NAMALWA (cell line): ENCODE measurements at places on chromosomes 7 and 10.

DNA sequence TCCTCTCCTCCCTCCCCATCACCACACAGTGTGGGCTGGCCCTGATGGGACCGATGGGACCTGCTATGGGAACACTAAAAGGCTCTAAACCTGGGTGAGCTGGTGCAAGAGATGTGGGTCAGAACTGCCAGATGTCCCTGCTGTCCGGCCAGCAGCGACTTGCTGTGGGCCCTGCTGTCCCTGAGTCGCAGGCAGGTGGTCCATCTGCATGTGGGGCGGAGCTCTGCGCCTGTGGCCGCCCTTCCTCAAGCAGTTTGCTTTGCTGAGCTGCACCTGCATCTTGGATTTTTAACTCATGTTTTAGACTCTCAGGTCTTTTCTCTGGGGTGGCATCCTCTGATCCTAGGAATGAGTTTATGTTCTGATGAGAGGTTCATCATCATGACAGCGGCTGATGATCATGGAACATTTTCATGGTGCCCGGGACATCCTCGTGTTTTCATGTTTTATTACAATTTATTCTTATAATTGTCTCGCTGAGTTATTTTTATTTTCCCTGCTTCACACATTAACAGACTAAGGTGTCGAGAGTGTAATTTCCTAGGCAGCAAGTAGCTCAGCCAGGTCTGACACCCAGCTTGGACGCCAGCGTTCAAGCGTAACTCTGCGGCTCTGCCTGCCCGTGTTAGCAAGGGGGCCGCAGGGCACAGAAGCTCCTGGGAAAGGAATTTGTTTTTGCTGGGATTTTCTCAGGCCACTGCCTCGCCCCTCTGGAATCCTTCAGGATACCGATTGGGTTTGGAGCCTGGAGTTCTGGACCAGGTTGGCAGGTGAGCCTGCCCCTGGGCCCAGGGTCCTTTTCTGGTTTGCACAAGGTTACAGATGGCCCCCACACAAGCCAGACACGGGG lies 615.2 kb upstream of the FOXK1 start:
- no peak for DNase-seq

GRCh38 chr10:86506499-86506898 lies 15.1 kb downstream of the WAPL start:
- peak; percentile 52 for DNase-seq

DNA sequence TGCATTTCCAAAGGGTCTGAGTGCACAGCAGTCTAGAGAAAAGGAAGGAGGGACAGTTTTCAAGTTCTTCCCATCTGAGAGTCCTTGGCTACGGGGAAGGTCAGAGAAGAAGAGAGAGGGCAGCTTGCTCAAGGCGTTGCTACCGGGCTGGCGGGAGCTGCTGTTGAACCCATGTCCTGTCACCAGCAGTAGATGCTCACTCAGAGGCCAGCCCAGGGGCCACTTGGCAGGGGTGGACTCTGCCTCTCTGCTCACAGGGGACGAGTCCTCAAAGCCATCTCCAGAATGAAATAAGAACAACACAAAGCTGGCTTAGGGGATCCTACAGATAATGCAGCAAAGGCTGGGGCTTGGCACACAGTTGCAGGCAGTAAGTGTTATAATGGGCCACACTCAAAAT lies 231.5 kb downstream of the TNS3 start:
- DNase-seq: no peak

GRCh38 chr7:113444261-113444660 lies 325.9 kb upstream of the SMIM30 start:
- no peak for DNase-seq

GRCh38 chr10:119687192-119688032 lies 36.2 kb downstream of the BAG3 start:
- DNase-seq: no peak

- no peak for DNase-seq
Measured at GRCh38 chr7:74655768-74656440, 1.6 kb upstream of the GTF2I start.

- no peak for DNase-seq
Measured at GRCh38 chr7:77765906-77766800, 32.1 kb downstream of the TMEM60 start.

DNA sequence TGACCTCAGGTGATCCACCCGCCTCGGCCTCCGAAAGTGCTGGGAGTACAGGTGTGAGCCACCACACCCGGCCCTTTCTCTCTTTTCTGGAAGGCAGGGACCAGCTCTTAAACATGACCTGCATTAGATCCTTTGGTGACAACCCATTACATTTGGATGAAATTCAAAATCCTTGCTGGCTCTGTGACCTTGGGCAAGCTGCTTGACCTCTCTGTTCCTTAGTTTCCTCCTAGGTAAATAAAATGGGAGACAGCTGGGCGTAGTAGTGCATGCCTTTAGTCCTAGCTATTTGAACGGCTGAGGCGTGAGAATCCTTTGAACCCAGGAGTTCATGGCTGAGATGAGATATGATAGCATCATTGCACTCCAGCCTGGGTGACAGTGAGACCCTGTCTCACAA lies 23.7 kb downstream of the LDB1 start:
- no peak for DNase-seq

- no peak for DNase-seq
Measured at GRCh38 chr7:74010407-74010806, 17.6 kb upstream of the ELN start.

DNA sequence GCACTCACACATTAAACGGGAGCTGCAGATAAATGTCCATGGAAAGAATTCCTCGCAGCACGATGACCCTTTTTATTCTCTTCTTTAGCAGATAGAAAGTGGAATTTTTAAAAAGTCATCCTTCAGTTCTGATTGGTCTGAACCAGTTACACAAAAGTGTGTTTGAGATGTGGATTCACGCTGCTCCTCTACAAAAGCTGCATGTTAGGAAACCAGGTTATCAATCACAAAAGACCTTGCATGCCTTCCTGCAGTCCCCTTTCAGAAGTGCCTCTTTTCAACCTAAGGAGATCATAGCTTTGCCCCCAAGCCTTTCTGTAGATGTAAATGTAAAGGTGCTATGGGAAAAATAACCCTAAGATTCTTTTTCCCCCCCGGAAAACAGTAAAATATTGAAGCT lies 299.7 kb downstream of the PLXDC2 start:
- DNase-seq: no peak

DNA sequence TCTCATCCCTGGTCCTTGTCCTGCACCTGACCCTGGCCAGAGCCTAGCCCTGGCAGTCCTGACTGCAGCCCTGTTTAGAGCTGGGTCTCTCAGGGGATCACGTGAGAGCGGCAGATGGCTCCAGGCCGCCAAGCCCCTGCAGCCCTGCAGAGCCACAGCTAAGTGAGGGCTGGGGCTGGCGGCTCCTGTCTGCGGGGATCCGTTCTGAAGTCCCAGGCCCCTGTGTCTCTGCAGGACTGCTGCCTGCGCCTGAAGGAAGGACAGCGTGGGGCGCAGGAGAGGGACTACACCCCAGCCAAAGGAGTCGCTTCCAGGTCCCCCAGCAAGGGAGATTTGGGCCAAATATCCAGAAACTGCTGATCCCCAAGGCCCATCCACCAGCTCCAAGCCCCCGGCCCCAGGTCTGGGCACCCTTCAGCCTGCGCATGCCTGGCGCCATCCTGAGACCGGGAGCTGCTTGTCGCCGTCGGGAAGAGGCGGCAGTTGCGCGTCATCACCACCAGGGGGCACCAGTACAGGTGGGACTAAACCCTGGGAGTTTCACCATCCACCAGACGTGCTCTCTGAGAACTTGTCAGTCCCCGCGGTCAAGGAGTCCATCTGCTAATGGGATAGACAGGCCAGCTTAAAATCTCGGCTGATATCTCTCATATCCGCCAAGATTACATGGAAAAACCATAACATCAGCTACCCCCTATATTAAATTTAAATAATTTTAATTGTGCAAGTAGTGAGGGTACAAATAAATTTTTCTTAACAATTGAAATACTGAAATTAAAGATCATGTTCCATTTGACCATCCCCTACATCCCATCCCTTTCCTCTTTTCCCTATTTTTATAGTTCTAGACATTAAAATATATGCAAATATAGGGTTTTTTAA lies 25.1 kb upstream of the GHRHR start:
- DNase-seq: peak; percentile 80

DNA sequence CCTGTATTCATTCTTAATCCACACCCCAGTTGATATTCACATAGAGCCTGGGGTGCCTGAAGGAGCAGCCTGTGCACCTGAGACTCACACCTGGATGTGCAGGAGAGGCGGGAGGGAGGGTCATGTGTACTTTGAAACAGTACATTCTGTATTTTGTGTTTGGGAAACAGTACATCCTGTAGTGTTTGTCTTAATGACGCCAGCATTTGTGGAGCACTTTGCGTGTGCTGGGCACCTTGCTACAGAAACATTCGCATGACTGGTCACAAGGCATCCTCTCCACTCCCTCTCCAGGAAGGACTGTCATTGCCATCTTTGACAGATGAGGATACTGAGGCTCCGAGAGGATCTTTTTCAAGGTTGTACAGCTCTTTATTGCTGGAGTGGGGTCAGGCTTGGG lies 132.1 kb downstream of the TACC2 start:
- DNase-seq: no peak

GRCh38 chr10:50593523-50594376 lies 30.0 kb downstream of the SGMS1 start:
- no peak for DNase-seq

DNA sequence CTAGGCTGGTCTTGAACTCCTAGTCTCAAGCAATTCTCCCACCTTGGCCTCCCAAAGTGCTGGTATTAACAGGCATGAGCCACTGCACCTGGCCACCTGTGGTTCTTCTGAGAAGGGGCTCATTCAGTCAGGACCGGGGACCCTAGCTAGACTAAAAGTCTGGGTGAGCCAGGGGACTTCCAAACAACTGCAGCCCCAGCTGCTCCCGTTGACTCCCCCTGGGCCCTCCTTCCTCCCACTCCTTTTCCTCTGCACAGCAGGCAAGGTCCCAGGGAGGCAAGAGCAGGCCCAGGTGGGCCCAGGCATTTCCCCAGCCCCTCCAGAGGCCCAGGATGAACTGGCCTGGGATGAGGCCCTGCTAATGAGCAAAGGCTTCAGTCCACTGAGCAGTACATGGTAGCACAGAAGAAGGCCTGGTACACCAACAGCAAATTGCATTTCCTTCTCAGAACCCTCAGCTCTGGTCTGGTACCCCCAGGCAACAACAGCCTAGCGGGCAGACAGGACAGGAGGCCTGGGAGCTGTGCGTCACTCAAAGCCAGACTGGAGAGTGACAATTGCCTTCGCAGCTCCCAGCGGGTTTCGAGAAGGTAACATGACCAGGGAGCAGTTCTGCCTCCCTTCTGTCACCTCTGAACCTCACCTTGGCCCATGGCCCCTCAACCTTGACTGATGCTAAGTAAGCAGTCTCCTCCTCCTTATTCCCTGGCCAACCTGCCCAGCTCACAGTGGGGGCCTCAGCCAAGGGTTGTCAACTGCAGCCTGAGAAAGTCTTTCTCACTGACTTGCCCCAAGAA lies 30.7 kb upstream of the HSPA12A start:
- DNase-seq: no peak

DNA sequence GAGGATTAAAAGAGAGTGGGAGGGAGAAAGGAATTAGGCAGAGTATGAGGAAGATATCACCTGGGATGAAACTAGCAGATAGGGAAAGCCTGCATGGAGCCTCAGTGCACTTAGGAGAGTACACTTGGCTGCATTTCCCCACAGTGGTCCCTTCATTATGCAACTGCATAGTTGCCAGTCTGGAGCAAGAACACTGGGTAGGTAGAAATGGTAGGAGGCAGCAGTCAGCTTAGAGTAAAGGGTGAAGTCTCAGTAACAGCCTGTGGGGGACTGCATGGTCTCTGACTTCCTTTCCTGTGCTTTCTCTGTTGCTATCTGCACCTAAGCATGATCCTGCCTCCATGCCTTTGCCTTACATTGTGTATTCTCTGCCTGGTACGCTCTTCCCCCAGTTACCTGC lies 14.0 kb upstream of the PCGF5 start:
- DNase-seq: peak; percentile 47

DNA sequence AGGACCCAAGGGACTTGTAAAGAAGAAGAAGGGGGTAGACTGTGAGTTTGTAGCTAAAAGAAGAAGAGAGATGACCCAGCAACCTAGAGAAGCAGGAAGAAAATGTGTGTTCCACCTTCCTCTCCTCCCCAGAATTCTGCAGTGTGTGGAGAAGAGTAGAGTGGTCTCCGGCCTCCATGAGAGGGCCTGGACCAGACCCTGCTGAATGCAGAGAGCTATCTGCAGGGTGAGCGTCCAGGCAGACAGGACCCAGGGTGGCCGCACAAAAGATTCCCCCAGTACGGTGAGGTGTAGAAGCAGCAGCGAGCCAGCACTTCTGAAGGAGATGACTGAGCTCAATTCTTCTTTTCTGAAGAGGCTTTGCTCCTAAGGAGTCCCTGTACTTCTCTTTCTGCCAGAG lies 239.7 kb upstream of the ANKRD30A start:
- no peak for DNase-seq

- no peak for DNase-seq
Measured at GRCh38 chr7:116280803-116281202, 70.5 kb downstream of the TES start.

GRCh38 chr10:51522858-51523257 lies 176.5 kb downstream of the CSTF2T start:
- no peak for DNase-seq

GRCh38 chr7:131509781-131510180 lies 46.6 kb downstream of the PODXL start:
- DNase-seq: no peak

- no peak for DNase-seq
Measured at GRCh38 chr7:151488096-151488495, 31.6 kb downstream of the RHEB start.

DNA sequence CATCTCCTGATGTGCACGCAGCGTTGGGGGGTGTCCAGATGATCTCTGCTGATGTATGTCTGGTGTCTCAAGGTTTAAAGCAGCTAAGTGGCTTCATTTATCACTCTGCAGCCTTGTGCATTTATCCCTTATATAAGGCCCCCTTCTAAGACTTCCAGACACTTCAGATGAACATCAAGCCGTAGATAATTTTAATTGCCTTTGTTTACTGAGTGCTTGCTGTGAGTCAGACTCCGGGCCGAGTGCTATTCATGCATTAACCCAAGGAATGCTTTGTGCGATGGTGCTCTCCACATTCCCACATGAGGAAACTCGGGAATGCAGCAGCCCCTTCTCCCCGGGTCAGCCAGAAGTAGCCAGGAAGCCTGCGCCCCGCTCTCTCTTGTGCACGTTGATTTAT lies 328.6 kb upstream of the COBL start:
- no peak for DNase-seq

DNA sequence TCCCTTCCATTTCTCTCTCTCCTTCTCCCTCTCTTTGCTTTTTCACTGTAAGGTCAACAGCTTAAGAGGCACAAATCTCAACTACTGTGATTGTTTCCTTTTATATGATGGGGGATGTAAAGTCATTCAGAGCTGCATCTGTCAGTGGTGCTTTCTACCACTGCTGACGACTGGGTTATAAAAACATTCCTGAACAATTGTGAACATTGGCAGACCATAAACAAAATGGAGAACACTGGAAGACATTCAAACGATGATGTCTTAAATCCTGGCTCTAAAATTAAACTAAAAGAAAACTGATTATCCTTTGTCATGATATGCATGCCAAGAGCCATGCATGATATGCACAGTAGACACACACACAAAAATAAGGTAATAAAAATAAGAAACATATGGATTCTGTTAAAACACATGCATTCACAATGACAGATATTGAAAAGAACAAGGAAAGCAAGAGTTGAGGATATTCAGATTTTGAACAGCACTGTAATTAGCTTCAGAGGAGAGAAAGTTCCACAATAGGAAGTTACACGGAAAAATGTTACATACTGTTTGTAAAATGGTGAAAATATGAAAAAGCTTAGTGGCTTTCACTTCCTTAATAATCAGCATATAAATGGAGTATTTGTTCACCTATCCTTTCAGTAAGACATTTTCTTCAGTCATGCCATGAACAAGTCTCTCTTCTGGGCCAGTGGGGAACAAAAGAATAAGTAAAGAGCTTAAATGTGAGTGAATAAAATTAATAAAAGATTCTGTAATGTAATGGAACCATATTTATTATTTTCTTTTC lies 89.2 kb downstream of the RNLS start:
- no peak for DNase-seq
